IPS DF 19.7 (cell line): ENCODE measurements at places on chromosomes 2 and 18.

DNA sequence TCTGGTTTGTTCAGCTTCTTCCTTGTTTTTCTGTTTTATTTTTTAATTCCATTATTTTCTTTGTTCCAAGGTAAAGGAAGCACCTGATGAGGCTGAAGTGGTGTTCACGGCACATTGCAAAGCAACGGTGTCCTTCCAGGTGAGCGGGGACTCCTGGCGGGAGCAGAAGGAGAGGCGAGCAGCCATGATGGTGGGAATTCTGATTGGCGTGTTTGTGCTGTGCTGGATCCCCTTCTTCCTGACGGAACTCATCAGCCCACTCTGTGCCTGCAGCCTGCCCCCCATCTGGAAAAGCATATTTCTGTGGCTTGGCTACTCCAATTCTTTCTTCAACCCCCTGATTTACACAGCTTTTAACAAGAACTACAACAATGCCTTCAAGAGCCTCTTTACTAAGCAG lies 88.4 kb downstream of the DDX18 start:
- DNase-seq: no peak

GRCh38 chr2:201774546-201774945 lies 6.2 kb downstream of the ALS2 start:
- DNase-seq: no peak

DNA sequence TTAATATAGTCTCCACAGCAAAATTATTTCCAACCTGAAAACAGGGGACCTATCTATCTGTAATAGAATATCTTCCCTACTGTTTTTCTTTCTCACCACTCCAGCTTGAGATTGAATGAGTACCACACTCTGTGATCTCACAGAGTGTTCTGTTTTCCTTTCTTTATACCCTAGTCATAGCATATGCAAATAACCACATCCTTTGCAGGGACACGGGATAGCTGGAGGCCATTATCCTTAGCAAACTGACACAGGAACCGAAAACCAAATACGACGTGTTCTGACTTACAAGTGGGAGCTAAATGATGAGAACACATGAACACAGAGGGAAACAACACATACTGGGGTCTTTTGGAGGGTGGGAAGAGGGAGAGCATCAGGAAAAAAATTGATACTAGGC lies 224.7 kb downstream of the SLC8A1 start:
- DNase-seq: no peak

GRCh38 chr2:222572751-222573174 lies 83.1 kb downstream of the FARSB start:
- no peak for DNase-seq

DNA sequence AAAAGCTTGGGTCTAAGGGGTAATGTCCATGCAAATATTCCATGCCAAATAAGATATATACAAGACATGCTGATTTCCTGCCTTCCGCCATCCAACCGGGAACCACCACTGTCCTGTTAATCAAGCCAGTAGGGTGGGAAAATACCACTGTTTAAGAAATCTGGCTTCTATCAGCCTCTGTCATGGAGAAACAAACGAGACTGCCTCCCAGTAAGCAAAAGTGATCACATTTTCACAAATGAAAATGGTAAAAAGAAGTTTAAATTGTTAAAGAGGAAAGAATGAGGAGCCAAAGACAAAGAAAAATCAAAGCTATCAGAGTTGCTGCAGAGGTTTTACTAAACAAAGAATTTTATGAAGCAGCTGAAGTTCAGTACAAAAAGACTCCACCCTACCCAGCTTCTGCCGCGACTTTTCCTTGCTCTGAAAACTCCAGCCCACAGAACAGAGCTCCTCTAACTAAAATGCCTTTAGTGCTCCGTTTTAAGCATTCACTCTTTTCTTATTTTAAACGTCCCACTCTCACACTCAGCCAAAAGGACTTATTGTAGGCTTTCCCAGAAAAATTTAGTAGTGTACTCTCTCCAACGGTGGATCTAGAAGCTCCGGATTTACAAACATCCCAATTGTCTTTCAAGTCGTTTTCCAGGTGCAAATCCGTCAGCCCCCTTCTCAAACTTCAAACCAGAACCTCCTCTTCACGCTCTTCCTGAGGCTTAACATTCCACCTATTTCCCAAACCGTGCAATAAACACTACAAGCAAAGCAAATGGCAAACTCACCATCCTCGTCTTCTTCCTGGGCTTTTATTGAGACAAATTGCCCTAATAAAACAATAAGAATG lies 613 bp downstream of the COL5A2 start:
- DNase-seq: no peak

DNA sequence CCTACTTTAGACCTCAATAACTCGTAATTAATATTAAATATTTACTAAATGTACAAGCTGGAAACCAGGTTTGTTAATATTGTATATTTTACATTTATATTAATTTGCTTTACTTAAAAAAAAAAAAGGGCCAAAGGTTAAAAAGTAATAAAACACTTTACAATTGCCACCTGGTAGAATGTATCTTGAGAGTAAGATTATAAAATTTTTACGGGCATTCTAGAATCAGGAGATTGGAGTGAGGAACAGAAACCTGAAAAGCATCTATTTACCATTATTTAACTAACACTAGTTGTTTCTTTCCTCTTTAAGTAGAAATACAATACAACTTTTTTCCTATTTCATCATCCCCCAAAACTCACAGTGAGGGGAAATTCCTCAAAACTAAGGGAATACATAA lies 15.6 kb upstream of the STRN start:
- no peak for DNase-seq

- DNase-seq: no peak
These were observed 127.6 kb upstream of the ITGA6 start for GRCh38 chr2:172299741-172300140.

GRCh38 chr2:230781130-230781797 lies 68.6 kb downstream of the CAB39 start:
- no peak for DNase-seq

DNA sequence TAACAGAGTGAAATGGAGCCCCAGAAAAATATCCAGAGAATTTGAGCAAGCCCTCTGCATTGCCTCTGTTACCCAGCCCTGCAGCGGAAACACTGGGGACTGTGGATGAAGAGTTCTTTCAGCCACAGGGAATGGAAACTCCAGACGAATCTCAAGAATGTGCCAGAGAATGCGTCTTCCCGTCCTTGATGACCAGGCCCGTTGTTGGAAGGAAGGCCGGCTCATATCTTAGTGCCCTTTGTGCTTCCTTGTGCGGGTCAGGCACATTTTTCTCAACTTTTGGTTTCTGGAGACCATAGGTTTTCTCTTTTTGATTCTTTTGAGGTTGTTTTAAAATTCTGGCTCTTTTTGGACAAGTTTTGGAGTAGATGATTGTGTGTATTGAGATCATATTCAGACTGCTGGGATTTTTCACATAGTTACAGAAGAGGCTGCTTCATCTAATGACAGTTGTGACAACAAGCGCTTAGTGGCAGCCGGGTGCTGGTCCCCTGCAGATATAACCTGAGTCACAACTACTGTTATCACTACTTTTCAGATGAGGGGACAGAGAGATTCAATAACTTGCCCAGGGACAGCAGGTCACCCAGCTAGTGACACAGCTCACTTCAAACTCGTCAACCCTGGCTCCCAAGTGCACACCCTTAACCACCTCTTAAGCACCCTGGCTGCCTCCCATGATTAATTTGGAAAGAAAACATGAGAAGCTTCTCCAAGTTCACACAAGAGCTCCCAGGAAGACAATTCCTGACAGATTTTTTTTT lies 15.7 kb downstream of the MAL start:
- no peak for DNase-seq

DNA sequence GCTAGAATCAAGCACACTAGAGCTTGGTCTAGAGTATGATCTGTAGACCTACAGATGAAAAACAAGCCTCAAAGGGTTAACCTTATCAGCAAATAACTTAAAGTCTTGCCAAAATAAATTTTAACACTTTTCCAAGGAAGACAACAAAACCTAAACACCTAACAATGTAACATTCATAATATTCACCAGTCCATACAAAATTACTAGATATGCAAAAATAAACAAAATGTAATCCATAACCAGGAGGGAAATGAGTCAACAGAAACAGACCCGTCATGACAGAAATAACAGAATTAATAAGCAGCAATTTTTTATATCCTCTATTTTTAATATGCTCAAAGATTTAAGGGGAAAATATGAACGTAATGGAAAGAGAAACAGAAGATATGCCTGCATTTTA lies 36.1 kb downstream of the TRAK2 start:
- no peak for DNase-seq

DNA sequence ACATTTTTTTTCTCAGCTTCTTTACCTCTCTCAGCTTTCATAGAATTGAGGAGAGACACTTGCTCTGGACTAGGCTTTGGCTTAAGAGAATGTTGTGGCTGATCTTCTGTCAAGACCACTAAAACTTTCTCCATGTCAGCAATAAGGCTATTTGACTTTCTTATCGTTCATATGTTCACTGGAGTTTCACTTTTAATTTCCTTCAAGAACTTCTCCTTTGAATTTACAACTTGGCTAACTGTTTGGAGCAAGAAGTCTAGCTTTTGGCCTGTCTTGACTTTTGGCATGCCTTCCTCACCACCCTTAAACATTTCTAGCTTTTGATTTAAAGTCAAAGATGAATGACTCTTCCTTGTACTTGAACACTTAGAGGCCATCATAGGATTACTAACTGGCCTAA lies 104.4 kb upstream of the SLC39A10 start:
- DNase-seq: no peak

DNA sequence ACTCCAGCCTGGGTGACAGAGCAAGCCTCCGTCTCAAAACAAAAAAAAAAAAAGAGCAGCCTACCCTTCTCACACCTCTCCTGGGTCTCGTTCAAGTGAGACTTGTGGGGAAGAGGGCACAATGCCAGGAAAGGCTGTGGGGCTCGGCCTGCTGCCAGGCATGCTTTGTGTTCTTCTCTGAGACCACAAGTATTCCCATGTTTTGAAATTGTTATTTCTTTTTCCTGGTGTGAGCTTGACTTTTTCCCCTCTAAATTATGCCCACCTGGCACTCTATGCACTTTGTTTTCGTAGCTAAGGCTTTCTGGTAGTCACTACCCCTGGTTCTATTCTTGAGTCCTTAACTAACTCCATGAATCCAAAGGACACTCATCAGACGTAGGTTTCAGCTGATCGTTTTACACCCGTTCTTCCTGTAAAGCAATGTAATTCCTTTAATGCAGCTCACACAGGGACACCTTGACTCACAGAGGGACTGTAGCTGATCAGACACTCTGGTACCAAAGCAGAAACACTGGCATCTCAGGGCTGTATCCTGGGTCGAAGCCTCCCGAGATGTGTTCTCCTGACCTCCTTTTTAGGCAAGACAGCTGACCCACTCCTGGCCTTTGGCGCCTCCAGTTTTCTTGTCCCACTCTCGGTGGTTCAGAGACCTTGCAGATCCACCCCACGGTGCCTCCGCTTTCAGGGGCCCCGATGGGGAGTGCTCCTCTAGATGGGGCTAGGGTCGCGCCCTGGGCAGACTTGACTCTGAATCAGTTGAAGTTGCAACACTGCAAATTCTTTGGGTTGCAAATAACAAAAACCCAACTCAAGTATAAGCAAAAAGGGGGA lies 193.3 kb upstream of the AGAP1 start:
- DNase-seq: no peak
